Kidney (tissue), 22 donors: ENCODE measurements at places on chromosomes 3 and 15. TPM values are rescaled to one million over a fixed set of nuclear protein-coding genes. Genes with fewer than 3 reads are reported as not detected.

GRCh38 chr3:145518639-145519038, 642.3 kb downstream of the PLOD2 start:
- H3K27me3 ChIP-seq: no peaks in the 10 kb centered on the region
- no peak overlapping the region for H3K27ac ChIP-seq
- H3K4me1 ChIP-seq: no peaks in the 10 kb centered on the region
- H3K4me3 ChIP-seq: no peak overlapping the region
- DNase-seq: no peak

GRCh38 chr3:106242781-106243180, 374.0 kb upstream of the CBLB start:
- H3K4me3 ChIP-seq: no peak overlapping the region
- no peaks in the 10 kb centered on the region for H3K27me3 ChIP-seq
- H3K36me3 ChIP-seq: no peaks in the 10 kb centered on the region
- H3K27ac ChIP-seq: no peak overlapping the region

DNA sequence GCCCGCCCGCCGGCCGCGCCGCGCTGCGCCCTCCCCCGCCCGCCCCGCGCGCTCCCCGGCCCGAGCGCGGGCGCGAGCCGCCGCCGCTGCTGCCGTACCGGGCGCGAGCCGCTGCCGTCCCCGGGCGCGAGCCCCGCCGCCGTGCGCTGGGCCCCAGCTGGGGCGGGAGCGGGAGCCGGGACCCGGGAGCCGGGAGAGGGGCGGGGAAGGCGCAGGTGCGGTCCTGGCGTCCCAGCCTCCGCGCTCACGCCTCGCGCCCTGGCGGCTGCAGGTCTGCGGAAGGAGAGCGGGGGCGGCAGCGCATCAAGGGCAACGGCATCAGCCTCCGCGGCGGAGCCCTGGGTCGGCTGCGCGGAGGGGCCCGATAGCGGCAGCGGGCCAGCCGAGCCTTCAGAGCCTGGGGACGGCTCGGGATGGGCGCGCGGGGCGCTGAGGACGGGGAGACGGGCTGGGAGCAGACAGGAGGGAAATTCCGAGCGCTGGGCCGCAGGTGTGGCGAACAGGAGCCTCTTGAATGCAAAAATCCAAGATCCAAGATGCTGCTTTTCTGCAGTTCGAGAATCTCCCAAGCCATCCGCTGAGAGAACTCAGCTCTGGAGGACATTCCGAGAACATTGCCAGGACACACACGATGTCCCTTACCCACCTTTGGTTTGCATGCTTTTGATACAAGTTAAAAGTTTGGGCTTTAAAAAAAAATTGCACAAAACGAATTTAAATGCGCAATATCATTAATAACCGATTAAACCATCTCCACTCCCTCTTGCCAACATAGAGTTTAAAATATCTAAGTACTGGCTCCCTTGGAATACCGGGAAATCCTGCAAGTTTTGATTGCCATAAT, 251.1 kb downstream of the TJP1 start:
- DNase-seq: peak; percentile 66
- H3K27me3 ChIP-seq: peaks cover 2% of the 10 kb centered on the region
- no peak overlapping the region for H3K27ac ChIP-seq
- no peaks in the 10 kb centered on the region for H3K4me1 ChIP-seq
- no peaks in the 10 kb centered on the region for H3K36me3 ChIP-seq

DNA sequence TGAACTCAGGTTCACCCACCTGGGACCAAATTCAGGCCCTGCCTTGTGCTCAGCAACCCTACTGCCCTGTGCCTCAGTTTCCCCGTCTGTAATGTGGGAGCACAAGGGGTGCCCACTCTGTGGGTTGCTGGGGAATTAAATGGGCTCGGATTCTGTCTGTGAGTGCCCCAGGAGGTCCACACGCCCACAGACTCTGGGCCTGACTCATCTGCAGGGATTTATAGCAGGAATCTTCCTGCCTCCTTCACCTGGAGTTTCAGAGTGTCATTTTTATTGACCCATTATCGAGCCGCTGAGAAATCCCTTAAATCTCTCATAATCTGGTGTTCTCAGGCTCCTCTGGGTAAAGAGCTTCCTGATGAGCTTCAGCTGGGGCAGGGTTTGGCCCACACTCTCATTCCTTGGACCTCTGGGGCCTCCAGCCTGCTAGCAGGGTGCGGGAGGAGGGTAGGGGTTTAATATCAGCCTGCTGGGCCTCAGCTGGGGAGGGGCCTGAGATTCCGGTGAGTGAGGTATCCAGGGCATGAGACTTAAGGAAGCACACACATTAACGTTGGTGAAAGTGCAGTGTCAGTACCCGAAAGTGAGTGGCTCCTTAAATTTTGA, 16.4 kb downstream of the C3orf18 start:
- no peaks in the 10 kb centered on the region for H3K27me3 ChIP-seq
- H3K27ac ChIP-seq: no peak overlapping the region
- H3K4me1 ChIP-seq: no peaks in the 10 kb centered on the region
- no peak overlapping the region for H3K4me3 ChIP-seq
- no peaks in the 10 kb centered on the region for H3K36me3 ChIP-seq
- DNase-seq: no peak

DNA sequence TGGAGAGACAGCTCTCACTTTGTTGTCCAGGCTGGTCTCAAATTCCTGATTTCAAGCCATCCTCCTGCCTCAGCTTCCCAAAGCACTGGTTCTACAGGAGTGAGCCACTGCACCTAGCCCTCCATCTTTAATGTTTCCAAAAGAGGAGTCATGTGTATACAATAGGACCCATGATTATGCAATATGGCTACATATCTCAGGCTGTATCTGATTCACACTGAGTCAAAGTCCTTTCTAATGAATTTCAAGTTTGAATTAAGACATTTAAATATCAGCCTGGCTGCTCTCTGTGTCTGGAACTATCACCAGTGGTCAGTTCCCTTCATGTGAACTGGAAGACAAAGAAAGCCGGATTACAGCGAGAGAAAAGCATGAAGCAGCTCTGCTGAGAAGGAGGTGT, 90.5 kb downstream of the MINAR1 start:
- no peak overlapping the region for H3K4me3 ChIP-seq
- no peak for DNase-seq
- no peak overlapping the region for H3K27ac ChIP-seq
- H3K36me3 ChIP-seq: no peaks in the 10 kb centered on the region
- H3K4me1 ChIP-seq: no peaks in the 10 kb centered on the region
- H3K27me3 ChIP-seq: no peaks in the 10 kb centered on the region

Gene SERPINI2
- not detected for total RNA-seq

Gene PEX11A
- 7.7 TPM for total RNA-seq
